ENCODE measurements at places on chromosomes 11 and 22.

- no peak overlapping the region for H3K4me3 ChIP-seq
- H3K4me1 ChIP-seq, result peaks cover 14% of the 10 kb centered on the region
- no peaks in the 10 kb centered on the region for H3K36me3 ChIP-seq
- H3K27me3 ChIP-seq, result peaks cover 55% of the 10 kb centered on the region
Measured at GRCh38 chr22:43113526-43114251, 3.1 kb downstream of the BIK start.

DNA sequence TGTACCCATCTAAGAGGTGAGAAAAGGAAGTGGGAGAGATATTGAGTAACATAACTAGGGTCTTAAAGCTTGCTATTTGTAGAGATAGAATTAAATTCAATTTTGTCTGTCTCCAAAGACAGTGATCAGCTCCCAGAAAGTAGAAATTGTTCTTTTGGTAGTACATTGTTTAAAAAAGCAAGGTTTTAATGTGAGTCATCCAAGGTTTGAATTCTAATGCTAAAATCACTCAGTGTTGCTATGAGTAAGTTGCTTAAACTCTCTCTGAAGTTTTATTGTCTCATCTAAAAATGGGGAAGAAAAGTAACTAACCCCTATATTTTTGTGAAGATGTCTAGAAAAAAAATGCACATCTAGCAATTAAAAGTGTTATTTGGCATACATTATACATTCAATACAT, 1004.5 kb upstream of the CCDC90B start:
- H3K27me3 ChIP-seq, result no peaks in the 10 kb centered on the region
- H3K4me1 ChIP-seq, result no peaks in the 10 kb centered on the region
- DNase-seq, result no peak
- H3K4me3 ChIP-seq, result no peak overlapping the region
- H3K27ac ChIP-seq, result no peak overlapping the region
- no peaks in the 10 kb centered on the region for H3K36me3 ChIP-seq

GRCh38 chr22:19576460-19577421, 52.5 kb upstream of the CLDN5 start:
- H3K4me3 ChIP-seq, result no peak overlapping the region
- H3K27ac ChIP-seq, result no peak overlapping the region
- H3K27me3 ChIP-seq, result no peaks in the 10 kb centered on the region
- peaks cover 10% of the 10 kb centered on the region for H3K4me1 ChIP-seq

- peaks cover 18% of the 10 kb centered on the region for H3K4me1 ChIP-seq
- no peak overlapping the region for H3K4me3 ChIP-seq
- no peaks in the 10 kb centered on the region for H3K27me3 ChIP-seq
- no peak overlapping the region for H3K27ac ChIP-seq
- no peaks in the 10 kb centered on the region for H3K36me3 ChIP-seq
Measured at GRCh38 chr11:87901341-87901740, 273.9 kb downstream of the RAB38 start.

DNA sequence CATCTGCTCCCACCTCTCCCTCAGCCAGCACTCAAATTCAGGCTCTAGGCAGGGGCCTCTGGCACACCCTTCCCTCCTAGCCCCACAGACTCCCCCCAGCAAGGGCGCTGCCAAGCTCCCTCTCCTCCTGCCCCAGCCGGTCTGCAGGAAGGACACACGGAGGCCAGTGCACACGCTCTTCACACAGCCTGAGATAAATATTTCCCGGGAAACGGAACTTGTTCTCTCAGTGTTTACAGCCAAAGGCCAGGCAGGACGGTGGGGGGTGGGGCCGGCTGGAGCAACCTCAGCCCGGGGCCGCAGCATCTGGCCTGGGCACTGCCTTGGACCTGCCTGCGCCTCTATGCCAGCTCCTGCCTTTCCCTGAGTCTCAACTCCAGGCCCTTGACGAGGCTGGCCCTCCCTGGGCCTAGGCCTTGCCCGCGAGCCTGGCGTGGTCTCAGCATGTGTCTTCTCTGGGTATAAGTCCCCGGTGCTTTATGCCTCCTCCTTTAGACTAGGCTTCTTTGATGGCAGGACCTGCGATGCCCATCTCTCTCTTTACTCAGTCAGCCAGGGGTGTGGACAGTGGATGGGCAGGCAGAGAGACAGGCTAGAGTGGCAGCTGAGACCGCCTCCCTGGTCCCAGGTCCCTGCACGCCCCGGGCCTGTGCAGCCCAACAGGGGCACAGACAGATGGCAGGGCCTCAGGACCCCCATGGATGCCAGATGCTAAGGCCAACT, 48.4 kb downstream of the PDE2A start:
- no peaks in the 10 kb centered on the region for H3K36me3 ChIP-seq
- no peak for DNase-seq
- no peak overlapping the region for H3K27ac ChIP-seq
- peaks cover 6% of the 10 kb centered on the region for H3K27me3 ChIP-seq
- peaks cover 3% of the 10 kb centered on the region for H3K4me1 ChIP-seq

GRCh38 chr11:114928260-114928870, 250.0 kb downstream of the NXPE2 start:
- H3K4me3 ChIP-seq, result no peak overlapping the region
- peaks cover 6% of the 10 kb centered on the region for H3K4me1 ChIP-seq
- H3K27me3 ChIP-seq, result no peaks in the 10 kb centered on the region
- peaks cover 9% of the 10 kb centered on the region for H3K36me3 ChIP-seq
- DNase-seq, result no peak

DNA sequence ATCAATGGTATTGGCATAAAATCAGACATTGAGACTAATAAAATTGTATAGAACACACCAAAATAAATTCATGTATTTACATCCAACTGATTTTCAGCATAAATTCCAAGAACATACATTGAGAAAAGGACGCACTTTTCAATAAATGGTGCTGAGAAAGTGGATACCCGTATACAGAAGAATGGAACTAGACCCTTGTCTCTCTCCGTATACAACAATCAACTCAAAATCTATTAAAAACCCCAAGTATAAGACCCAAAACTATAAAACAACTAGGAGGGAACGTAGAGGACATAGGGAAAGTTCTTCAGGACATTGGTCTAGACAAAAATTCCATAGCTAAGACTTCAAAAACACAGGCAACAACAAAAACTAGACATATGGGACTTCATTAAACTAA, 97.4 kb downstream of the GGTLC2 start:
- peaks cover 94% of the 10 kb centered on the region for H3K27me3 ChIP-seq
- no peak overlapping the region for H3K27ac ChIP-seq
- no peak for DNase-seq

GRCh38 chr11:35162745-35163144, 23.8 kb downstream of the CD44 start:
- peaks cover 37% of the 10 kb centered on the region for H3K4me1 ChIP-seq
- DNase-seq, result no peak
- no peak overlapping the region for H3K4me3 ChIP-seq
- no peaks in the 10 kb centered on the region for H3K36me3 ChIP-seq
- H3K27me3 ChIP-seq, result no peaks in the 10 kb centered on the region

DNA sequence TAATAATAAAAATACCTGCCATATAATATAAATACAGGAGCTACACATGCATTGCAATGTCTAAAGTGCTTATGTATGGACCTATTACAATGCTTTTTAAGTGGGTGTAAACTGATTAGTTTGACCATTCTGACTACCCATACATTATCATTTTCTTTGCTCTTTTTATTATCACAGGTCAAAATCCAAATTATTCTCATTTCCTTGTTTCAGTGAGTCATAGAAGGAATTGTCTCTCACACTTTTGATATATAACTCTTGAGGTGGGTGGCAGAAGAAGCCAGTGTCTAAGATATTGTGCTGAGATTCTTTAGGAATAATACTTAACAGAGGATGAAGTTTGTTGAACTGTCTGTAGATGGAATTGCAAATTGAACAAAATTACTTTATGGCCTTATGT, 35.6 kb downstream of the GAS2 start:
- no peaks in the 10 kb centered on the region for H3K36me3 ChIP-seq
- no peak overlapping the region for H3K4me3 ChIP-seq
- no peak for DNase-seq
- no peaks in the 10 kb centered on the region for H3K27me3 ChIP-seq
- H3K27ac ChIP-seq, result no peak overlapping the region

DNA sequence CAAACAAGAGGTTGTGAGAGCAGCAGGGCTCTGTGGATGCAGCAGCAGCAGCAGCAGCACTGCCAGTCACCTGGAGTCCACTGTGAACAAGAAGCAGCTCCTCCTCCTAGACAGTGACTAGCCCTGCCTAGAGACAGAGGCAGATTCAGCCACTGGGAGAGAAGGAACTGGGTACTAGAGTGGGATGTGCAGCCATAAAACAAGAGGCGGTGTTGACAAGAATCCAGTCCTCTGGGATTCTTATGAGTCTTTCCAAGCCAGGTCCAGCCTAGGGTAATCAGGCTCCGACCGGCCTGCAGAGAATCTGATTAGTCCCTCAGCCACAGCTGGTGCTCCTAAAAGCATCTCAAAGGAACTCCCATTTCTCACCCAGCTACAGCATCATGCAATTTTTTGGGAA, 83.9 kb upstream of the USP47 start:
- H3K36me3 ChIP-seq, result no peaks in the 10 kb centered on the region
- H3K4me1 ChIP-seq, result peaks cover 19% of the 10 kb centered on the region
- H3K4me3 ChIP-seq, result no peak overlapping the region
- DNase-seq, result no peak

- no peak overlapping the region for H3K4me3 ChIP-seq
- peaks cover 32% of the 10 kb centered on the region for H3K4me1 ChIP-seq
- H3K27me3 ChIP-seq, result no peaks in the 10 kb centered on the region
- H3K27ac ChIP-seq, result peak overlapping the region; percentile 54
- H3K36me3 ChIP-seq, result no peaks in the 10 kb centered on the region
Measured at GRCh38 chr11:61882879-61883278, 8.5 kb downstream of the FADS3 start.

- H3K27ac ChIP-seq, result no peak overlapping the region
- no peaks in the 10 kb centered on the region for H3K36me3 ChIP-seq
- H3K4me1 ChIP-seq, result peaks cover 8% of the 10 kb centered on the region
- H3K4me3 ChIP-seq, result no peak overlapping the region
Measured at GRCh38 chr22:37681556-37682049, 4.5 kb upstream of the NOL12 start.

- H3K4me3 ChIP-seq, result no peak overlapping the region
- no peaks in the 10 kb centered on the region for H3K27me3 ChIP-seq
- DNase-seq, result no peak
Measured at GRCh38 chr11:10973416-10973815, 115.6 kb upstream of the ZBED5 start.

DNA sequence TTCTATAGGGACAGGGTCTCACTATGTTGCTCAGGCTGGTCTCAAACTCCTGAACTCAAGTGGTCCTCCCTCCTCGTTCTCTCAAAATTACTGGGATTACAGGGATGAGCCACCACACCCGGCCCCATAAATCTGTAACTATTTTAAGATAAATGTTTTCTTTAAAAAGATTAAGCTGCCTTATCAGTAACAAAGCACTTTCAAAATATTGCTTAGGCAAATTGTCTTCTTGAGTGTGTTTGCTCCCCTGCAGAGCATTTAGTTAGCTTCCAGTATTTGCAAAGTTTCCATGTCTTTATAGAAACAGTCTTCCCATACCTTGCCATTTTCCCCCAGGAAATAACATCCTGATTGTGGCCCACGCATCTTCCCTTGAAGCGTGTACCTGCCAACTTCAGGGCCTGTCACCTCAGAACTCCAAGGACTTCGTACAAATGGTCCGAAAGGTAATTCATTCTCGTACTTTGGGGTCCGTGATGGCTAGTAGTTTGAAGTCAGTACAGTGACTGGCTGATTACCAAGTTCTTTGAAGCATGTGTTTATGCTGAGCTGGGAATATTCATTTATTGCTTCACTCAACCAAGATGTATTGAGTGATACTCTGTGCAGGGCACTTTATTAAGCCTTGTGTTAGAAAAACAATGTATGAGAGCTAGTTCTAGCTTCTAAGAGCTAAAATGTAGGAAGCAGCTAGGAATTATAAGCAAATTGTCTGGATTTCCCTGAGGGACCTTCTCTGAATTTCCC, 30.4 kb upstream of the CRTAM start:
- no peaks in the 10 kb centered on the region for H3K27me3 ChIP-seq
- H3K4me3 ChIP-seq, result no peak overlapping the region
- no peak overlapping the region for H3K27ac ChIP-seq
- H3K36me3 ChIP-seq, result no peaks in the 10 kb centered on the region
- peaks cover 63% of the 10 kb centered on the region for H3K4me1 ChIP-seq

DNA sequence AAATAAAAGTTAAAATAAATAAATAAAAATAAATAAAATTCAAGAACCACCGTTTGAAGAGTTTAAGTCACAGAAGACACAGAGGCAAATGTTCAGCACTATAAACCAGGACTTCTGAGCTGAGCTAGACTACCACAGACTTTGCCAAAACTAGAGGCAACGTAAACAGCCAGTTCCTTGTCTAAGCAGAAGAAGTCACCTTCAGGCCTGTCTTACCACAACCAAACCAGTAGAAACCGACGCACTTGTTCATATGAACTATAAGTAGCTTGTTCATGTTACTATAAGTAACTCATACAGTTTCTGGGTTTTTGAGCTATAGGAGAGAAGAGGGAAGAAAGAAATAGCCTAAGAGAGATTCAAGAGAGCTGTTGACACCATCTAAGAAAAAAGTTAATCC, 48.3 kb downstream of the NNMT start:
- DNase-seq, result no peak
- H3K4me3 ChIP-seq, result no peak overlapping the region
- no peak overlapping the region for H3K27ac ChIP-seq
- H3K4me1 ChIP-seq, result peaks cover 16% of the 10 kb centered on the region

- no peaks in the 10 kb centered on the region for H3K27me3 ChIP-seq
- no peak overlapping the region for H3K27ac ChIP-seq
- H3K36me3 ChIP-seq, result no peaks in the 10 kb centered on the region
- no peak overlapping the region for H3K4me3 ChIP-seq
- H3K4me1 ChIP-seq, result peaks cover 7% of the 10 kb centered on the region
Measured at GRCh38 chr22:17634696-17635095, 3.9 kb upstream of the BCL2L13 start.

- no peaks in the 10 kb centered on the region for H3K4me1 ChIP-seq
- H3K27me3 ChIP-seq, result peaks cover 4% of the 10 kb centered on the region
- no peak for DNase-seq
- no peak overlapping the region for H3K4me3 ChIP-seq
- H3K27ac ChIP-seq, result no peak overlapping the region
Measured at GRCh38 chr22:47691152-47691895, 928.9 kb downstream of the TBC1D22A start.

- DNase-seq, result no peak
- no peak overlapping the region for H3K4me3 ChIP-seq
- H3K36me3 ChIP-seq, result peaks cover 2% of the 10 kb centered on the region
- no peaks in the 10 kb centered on the region for H3K27me3 ChIP-seq
- H3K27ac ChIP-seq, result no peak overlapping the region
Measured at GRCh38 chr11:7871056-7871455, 60.0 kb downstream of the OR10A6 start.

- no peaks in the 10 kb centered on the region for H3K4me1 ChIP-seq
- peaks cover under 1% of the 10 kb centered on the region for H3K27me3 ChIP-seq
- H3K27ac ChIP-seq, result no peak overlapping the region
- no peak for DNase-seq
- H3K36me3 ChIP-seq, result peaks cover 8% of the 10 kb centered on the region
- no peak overlapping the region for H3K4me3 ChIP-seq
Measured at GRCh38 chr11:1089738-1090599, 15.3 kb downstream of the MUC2 start.

All from WTC11 (cell line).